ENCODE measurements at places on chromosomes 16 and 17.
A peak's percentile ranks its signal among the peaks of the same experiment; 100 is the strongest.

DNA sequence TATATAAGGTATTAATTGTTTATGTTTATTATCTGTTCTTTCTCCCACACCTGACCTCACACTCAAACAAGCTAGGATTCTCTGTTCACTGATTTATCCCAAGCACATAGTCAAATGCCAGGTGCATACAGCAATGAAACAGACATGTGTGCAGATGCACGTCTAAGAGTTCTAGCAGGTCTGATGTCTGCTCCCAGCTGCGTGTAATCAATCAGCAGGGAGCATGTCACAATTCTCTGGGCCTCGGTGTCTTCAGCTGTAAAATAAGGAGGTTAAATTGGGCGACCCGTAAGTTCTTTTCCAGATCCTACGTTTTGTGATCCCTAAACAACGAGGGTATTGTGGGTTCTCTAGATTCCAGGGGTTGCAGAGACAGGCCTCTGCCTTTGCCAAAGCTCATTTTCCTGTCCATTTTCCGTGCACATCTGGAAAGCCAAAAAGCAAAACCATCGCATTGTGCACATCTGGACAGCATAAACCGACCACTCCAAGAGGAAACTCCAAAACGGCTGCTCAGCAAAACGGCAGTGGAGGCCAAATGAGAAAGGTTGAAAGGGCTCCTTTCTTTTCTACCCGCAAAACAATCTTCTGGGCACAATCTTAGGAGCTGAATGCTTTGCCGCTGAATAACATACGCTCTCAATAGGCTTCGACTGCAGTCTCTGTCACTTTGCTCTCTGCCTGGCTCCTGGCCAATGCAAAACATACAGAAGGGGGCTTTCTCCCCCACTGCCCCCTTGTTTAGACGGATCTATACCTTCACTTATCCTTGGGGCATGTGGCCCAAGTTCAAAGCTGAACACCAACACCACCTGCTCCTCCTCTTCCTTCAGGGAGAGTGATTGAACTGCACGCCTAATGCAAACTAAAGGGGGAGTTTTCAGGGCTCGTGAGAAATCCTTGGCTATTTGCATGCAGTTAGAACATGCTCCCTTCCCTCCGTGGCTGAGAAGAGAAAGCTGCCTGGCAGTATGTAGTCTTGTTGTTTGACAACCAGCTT, 426.3 kb downstream of the SLC39A11 start:
- no peak for DNase-seq

DNA sequence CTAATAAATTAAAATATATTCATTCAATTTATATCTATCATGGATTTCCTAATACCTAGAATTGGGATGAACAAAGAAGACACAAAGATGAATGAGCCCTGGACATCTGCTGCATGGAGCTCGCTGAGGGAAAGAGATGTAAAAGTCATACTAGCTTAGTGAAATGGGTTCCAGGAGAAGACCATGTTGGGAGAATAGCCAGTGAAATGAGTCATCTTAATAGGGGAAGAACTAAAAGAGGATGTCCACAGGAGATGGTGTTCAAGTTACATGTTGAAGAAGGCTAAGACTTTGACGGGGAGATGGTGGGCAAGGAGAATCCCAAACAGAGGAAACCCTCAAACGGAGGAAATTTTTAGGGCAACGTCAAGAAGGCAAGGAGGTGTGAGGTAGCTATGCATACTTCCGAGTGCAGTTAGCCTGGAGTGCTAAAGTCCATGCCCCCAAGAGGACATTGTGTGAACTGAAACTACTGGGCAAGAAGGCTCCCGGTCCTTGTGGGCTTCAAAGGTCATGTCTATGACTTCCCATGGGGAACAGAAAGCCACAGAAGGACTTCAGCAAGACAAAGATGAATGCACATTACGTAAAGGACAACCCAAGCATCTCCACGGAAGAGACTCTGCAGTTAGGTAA, 220.5 kb upstream of the CDH11 start:
- no peak for DNase-seq

DNA sequence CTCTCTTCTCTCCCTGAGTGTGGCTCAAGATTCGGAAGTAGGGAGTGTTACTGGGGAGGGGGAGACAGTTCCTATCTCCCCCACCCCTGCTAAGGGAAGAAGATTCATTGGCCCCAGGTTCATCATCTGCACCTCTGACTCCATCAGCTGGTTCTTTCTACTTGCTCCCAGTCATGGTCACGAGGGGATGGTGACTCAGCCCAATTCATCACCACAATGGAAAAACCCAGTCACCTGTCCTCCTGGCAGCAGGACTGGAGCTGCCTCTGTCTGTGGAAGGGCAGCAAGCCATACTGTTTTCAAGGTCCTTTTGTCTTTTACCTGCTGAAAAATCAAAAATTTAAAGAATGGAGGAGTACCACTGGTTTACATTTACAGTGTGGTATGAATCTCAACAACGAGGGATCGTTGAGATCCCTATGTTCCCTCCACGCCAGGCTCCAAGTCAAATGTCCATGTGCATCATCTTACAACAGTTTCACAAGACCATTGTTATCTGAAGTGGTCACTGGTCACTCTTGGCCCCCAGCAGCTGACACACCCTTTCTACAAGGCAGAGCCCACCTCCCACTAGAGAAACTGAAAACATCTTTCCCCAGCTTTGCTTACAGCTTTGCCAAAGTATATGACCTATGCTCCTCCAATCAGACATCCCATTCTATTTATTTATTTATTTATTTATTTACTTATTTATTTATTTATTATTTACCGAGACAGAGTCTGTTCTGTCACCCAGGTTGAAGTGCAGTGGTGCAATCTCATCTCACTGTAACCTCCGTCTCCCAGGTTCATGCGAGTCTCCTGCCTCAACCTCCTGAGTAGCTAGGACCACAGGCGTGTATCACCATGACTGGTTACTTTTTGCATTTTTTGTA, 40.4 kb upstream of the NDRG4 start:
- peak; percentile 38 for DNase-seq

GRCh38 chr17:74045608-74046280, 157.7 kb upstream of the RPL38 start:
- DNase-seq: no peak

DNA sequence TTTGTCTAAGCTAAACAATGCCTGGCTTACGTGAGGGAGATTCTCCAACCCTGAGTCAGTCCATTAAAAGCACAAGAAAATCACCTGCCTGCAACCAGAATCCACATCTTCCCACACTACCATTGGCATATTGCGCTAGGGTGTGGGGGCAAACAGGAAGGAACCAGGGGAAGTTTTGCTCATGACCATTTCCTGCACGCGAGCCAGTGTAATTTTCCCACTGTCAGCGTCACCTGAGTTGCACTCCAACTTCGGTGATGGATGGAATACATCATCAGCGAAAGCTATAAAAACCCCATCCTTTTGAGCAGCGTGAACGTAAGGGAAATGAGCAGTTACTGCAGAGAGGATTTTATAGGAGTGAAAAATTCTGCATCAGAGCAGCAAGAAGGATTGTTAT, 167.9 kb upstream of the NOL11 start:
- DNase-seq: no peak

DNA sequence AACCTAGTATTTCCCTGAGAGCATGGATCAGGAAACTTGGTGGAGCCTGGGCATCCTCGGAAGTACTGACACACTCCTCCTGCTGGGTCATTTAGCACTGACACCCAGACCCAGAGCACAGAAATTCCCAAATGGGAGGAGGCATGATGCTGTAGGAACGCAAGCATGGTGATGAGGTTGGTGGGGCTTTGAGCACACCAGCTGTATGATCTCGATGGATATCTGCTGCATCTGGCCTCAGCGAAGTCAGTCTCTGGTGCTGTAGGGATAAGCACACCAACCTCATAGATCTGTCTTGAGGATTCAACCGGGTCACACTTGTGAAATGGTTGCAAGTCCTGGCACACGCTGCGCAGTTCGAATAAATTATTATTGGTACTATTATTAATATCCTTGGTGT, 52.5 kb downstream of the SHISA6 start:
- no peak for DNase-seq

DNA sequence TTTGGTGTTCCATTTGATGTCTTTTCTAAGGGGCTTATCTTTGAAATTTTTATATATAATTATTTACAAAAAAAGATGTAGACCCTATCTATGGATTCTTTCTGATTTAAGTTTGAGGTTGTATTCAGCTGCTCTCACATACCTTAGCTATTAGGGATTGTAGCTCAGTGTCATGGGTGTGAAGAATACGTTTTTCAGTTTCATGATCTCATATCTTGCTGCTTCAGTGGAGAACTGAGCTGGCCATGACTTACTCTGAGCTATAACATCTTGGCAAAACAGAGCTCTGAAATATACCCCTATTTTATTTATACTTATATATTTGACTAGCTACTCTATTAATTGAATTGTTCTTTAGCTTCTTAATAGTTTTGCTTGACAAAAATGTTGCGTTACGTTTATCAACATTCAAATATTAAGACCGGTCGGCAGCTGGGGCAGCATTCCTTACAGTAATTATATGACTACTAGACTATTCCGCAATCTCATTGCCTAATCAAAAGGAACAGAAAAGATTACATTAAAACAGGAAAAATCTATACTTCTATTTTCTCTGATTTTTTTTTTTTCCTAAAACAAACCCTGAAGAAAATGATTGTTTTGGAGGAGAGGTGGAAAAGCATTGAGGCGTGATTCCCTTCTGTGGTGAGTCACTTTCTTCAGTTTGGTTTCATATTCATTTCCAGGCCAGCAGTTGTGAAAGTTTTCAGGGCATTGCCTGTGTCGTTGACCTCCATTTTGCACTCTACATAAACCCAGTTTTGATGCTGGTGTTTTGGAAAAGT, 24.1 kb upstream of the KRT24 start:
- no peak for DNase-seq

GRCh38 chr16:85569039-85569614, 44.0 kb upstream of the GSE1 start:
- DNase-seq: no peak

GRCh38 chr16:80390046-80390445, 150.7 kb upstream of the DYNLRB2 start:
- no peak for DNase-seq

GRCh38 chr16:56919099-56919800, 12.7 kb upstream of the HERPUD1 start:
- DNase-seq: no peak

All from occipital lobe (tissue), 3 donors.